ENCODE measurements at places on chromosomes 2 and 18.
A peak's percentile ranks its signal among the peaks of the same experiment; 100 is the strongest.

DNA sequence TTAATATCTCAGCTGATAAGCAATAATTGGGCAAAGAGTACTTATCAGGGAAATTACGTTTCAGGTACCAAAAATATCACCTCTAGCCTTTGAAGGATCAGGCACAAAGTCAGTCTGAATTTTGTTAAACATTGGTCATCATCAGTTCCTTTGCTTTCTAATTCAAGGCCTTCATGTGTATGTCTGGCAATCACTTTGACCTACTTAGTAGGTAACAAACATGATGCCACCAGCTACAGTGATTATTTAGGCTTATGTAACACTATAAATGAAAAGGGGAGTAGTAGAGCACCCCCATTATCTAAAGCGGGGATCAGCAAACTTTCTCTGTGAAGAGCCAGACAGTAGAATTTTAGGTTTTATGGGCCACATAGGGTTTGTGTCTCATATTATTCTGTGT is 75.1 kb downstream of the RTN4 start:
- DNase-seq = no peak

DNA sequence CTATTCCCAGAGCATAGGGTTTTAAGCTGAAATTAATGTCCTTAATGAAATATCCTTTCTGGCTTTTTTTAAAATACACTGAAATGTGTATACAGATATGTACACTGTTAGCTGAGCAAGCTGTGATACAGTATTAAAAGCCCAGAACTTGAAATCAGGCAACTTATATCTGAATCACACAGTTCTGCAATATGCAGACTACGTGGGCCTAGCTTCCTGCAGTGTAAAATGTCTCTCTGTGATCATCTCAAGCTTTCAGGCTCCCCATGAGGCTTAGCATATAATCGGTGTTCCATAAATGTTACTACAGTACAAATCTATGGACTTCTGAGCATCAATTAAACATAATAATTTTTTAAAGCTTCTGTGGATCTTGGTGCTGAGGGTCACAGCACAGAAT is 8.2 kb downstream of the FBXO15 start:
- no peak for DNase-seq

- no peak for DNase-seq
Observed at GRCh38 chr2:222398446-222398885, 25.9 kb upstream of the SGPP2 start.

DNA sequence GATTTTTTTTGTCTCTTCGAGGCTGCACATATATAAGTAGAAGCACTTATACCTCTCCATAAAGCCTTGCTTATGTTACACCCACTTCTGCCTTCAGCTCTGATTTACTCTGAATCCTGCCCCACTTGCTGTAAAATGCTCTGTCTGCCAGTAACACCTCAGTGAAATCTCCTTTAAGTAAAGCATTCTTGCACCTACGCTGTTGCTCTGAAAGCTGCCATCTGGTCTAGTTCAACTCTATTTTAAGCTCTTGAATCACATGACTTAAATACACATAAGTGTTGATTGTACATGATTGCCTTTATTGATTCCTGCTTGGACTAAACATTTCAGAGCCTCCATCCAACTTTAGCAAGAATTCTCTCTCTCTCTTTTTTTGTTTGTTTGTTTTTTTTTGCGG is 609.0 kb upstream of the CELF4 start:
- no peak for DNase-seq

DNA sequence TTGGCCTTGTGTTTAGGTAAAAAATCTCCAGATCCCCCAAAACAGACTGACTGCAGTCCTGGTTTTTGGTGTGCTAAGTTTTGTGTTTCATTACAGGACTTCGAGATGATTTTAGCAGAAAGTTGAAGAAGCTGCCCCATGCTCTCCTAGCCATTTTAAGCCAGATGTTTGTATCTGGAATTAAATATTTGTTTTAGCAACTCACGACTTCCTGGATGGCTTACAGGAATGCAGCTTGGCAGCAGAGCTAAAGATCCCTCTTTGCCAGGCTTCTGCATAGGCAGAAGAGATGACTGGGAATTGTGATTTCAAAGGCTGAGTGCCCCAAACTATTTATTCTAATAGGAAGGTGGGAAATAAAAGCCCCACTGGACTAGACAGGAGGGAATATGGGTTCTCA is 31.1 kb downstream of the ONECUT2 start:
- no peak for DNase-seq

GRCh38 chr2:177888581-177888980 is 184.0 kb downstream of the PDE11A start:
- no peak for DNase-seq

GRCh38 chr2:47056868-47057686 is 98.0 kb downstream of the STPG4 start:
- no peak for DNase-seq

- DNase-seq = no peak
Observed at GRCh38 chr2:66843847-66844246, 408.9 kb downstream of the MEIS1 start.

DNA sequence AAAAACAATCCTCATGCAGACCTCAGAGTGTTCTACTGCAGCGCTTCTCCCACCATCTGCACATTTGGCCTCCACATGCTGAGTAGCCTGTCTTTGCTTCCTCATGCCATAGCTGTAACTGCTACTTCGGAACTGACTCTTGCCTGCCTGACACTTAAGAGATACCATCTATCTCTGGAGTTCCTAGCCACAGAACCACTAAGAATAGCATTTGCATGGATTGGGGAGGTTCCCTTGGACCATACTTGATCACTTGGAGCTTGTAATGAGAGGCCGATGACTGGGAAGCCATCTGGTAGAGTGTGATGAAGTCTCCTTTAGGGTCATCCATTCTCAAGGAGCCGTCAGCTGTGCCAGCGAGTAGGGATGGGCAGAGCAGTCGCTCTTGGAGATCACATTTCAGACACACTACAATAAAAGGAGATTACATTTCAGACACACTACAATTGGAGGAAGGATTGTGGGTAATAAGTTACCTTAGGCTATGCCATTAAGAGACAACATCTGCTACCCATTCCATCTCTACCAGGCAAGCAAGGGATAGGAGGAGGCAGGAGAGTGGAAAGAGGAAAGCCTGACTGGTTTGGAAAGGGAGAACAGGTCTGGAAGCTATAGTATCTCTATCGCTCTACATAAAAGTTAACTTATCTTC is 21.8 kb downstream of the DOK1 start:
- no peak for DNase-seq

- no peak for DNase-seq
Observed at GRCh38 chr2:109067631-109068125, 61.3 kb upstream of the SH3RF3 start.

GRCh38 chr2:205500065-205500464 is 182.2 kb upstream of the NRP2 start:
- no peak for DNase-seq

- peak; percentile 90 for DNase-seq
Observed at GRCh38 chr2:219722276-219722879, 94.9 kb downstream of the SLC4A3 start.

DNA sequence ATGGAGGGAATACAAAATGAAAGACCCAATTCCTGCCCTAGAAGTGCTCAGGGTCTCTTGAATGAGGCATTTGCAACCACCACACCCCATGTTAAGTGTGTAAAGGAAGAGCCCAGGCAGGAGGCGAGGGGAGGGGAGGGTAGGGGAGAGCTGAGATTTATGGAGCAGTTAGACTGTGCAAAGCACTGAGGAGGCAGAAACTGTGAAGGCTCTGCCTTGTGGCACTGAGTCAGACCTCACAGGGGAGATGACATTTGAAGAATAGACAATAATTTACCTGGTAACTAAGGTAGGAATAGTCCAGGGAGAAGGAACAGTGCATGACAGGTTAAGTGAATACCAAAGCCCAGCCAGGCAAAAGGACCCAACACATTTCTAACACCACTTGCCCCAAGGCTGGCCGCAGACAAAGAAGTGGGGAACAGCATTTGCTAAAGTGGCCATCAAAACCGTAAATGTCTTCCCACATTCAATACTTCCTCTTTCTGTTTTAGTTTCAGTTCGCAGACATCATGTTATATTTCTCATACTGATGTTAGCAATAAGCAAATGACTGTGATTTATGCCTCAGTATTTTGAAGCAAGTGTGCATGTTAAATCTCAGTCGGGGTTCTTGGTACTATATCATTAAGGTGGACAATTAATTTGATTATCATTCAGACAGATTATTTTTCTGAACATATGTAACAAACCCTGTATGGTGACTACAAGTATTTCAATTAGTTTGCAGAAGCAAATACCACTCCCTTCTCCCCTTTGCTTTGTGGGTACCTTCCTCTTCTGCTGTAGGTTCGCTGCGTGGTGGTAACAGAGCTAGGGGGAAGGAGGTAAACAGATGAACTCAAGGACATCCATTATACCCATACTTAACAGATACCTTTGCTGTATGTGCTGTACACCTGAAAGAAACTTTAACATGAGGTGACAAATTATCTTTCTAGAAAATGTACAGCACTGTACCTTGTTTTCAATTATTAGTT is 27.5 kb downstream of the CDH20 start:
- peak; percentile 77 for DNase-seq

- peak; percentile 69 for DNase-seq
Observed at GRCh38 chr18:61939046-61939674, 46.4 kb upstream of the RNF152 start.

DNA sequence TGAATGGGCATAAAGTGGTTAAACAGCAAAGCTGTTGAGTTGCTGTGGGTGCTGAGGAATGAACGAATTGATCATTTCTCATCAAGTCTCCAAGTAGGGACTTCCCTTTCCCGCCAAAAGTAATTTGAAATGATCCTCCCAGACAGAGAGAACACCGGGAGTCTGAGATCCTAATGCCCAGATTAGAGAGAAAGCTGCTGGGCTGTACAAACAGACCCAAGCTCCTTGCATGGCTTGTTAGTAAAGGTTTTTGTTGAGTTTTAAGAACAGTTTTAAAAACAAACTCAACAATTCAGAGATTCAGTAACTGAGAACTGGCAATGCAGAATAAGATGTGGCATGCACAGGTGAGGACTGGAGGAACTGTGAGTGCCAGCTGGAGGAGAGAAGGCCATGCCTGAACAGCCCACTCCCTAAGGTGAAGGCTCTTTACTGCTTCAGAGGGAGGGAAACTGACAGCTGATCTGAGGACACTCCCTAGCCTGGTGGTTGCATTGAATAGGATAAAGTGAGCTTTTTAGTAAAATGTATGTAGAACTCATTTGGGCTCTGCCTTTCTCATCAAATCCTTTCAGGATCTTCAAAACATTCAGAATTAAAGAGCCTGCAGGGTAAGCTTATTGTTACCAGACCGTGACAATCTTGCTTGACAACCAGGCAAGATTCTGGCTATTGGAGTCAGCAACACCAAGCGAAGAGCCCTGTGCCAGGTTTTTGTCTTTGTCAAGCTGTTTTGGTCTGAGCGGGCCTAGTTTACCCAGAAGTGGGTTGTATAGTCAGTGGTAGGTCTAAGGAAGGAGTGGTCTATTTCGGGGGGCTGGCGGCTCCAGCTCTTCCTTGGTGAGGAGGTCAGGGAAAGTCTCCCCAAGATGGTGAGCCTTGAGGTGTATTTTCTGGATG is 63.2 kb upstream of the IGFBP5 start:
- no peak for DNase-seq

DNA sequence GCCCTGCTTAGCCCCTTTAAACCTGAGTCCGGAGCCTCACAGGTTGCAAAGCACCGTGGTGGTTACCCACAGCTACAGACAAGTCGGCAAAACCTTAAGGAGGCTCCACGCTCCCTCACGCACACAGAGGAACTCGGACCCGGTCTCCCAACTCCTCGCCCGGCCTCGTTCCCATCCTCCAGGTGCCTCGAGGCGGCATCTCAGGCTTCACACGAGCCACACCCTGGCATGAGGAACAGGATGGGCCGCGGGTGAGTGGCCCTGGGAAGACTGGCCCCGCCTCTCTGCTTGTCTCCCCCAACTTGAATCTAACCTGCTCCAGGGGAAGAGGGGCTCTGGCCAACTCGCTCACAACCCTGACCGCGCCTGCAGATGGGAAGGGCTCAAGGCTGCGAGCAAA is 97.4 kb downstream of the EIPR1 start:
- no peak for DNase-seq
